ENCODE measurements at places on chromosomes 16 and 17.

GRCh38 chr17:57707892-57708291 is 37.2 kb downstream of the CCDC182 start:
- DNase-seq = no peak

DNA sequence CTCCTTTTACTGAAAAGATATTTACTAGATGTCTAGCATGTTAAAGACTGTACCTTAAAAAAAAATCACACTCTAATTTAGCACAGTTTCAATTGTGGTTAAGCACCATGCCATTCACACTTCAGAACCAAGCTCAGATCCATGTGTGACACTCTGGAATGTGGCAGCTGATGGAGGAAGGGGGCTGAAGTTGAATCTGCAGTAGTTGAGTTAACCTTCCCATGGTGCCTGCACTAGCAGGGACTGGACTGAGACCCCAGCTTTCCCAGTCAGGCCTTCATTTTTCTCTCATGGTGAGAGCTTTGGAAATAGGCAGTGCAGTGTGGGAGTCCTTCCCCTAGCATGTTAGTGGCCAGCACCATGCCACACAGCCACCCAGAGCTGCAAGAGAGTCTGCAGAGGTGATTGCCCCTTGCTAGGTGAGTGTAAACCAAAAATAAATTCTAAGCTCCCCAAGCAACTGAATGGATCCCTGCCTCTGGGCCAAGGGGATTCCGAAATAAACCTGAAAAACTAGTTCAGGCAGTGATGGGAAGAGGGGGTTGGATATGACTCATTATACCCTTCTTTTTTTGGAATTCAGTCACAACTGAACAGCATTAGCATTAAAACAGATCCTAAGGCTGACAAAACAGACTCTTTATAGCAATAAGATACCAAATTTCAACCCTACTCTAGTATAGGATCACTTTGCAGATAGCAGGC is 208.5 kb downstream of the WWOX start:
- DNase-seq = no peak

- no peak for DNase-seq
These were observed 10.5 kb downstream of the TBC1D16 start for GRCh38 chr17:80025140-80025539.

- no peak for DNase-seq
These were observed 3.5 kb upstream of the ABR start for GRCh38 chr17:1183171-1183873.

DNA sequence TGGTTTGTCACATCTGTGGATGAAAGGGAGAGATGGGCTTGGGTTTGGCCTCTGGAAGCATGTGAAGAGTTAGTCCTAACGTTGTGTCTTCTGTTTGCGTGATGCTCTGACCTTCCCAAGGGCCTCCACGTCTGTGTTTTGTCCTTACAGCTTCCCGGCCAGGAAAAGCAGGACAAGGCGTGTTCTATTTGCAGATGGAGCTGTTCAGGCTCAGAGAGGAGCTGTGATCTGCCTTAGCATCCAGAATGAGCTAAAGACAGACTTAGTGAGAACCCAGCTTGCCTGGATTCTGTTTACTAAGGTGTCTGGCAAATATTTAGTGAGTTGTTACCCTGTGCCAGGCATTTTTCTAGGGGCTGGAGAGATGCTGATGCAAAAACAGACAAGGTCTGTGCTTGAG is 282.1 kb downstream of the CBLN1 start:
- no peak for DNase-seq

GRCh38 chr17:76865174-76865573 is 3.0 kb upstream of the MGAT5B start:
- DNase-seq = no peak

DNA sequence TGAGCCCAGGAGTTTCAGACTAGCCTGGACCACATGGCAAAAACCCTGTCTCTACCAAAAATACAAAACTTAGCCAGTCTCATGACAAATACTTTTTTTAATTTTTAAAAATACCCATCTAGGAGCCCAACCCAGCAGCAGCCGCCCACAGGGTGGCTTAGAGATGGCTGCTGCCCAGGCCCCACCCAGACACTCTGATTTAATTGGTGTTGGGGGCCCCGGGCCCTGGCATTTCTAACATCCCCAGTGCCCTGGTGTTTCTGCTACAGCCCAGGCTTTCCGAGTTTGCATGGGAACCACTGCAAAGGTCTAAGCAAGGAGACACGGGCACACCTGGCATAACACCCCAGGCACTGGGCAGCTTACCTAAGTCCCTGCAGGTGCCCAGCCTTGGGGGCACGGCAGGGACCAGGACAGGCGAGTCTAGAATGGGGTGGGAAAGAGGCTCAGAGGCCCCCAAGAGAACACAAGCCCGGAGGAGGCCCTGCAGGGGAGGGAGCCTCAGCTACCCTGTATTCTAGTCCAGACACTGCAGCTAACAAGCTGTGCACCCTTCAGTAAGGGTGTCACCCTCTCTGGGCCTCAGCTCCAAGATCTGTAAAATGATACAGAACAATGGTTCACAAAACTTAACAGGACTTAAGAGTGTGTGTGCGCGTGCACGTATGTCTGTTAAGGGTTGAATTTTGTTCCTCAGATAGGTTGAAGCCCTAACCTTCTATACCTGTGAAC is 48.8 kb downstream of the RMI2 start:
- no peak for DNase-seq

DNA sequence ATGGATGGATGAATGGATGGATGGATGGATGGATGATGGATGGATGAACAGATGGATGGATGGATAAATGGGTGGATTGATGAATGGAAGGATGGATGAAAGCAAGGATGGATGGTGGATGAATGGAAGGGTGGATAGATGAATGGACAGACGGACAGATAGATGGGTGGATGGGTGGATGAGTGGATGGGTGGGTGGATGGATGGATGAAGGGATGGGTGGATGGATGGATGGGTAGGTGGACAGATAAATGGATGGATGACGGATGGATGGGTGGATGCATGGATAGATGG is 14.9 kb downstream of the SRL start:
- no peak for DNase-seq

GRCh38 chr17:43871946-43872690 is 25.1 kb downstream of the CD300LG start:
- no peak for DNase-seq

- DNase-seq = no peak
These were observed 24.0 kb downstream of the PRKCB start for GRCh38 chr16:23859713-23860269.

- no peak for DNase-seq
These were observed 8.8 kb downstream of the RSAD1 start for GRCh38 chr17:50487213-50488096.

- DNase-seq = no peak
These were observed 137.9 kb downstream of the FTO start for GRCh38 chr16:53841884-53842283.

GRCh38 chr17:47682138-47682537 is 11.8 kb upstream of the TBKBP1 start:
- DNase-seq = no peak

GRCh38 chr17:394718-395095 is 42.1 kb upstream of the RPH3AL start:
- no peak for DNase-seq

DNA sequence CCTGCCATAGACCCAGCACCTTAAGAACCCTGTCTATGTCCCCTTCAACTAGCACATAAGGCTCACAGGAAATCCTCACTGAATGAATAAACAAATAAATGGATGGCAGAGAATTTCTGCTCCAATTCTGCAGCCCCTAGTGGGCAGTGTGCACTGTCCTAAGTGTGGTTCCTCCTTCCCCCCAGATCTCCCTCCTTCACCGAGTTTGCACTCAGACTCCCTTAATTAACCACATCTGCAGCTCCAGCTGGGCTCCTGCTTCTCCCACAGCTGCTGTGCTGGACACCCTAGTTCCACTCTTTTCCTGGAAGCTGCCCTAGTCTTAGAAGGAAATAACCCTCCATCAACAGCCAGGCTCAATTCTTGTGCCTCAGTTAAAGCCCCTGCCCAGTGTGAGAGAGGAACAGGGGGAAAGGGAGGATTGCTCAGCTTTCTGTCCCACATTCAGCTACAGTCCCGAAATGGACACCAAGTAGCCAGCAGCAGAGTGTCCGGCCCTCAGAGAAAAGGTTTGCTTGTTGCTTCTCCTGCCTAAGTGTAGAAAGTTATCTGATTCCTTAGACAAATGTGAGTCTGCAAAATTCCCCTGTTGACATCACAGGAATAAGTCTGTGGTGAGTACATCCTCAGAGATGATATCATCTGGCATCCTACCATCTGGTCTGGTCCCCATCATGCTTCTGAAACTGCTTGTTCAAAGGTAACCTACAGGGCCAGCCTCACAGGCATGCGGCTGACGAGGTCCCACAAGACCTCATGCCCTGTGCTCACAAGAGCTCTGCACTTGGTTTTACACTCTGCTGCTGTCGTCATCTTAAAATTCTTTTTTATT is 12.3 kb downstream of the LRRC3C start:
- DNase-seq = no peak

DNA sequence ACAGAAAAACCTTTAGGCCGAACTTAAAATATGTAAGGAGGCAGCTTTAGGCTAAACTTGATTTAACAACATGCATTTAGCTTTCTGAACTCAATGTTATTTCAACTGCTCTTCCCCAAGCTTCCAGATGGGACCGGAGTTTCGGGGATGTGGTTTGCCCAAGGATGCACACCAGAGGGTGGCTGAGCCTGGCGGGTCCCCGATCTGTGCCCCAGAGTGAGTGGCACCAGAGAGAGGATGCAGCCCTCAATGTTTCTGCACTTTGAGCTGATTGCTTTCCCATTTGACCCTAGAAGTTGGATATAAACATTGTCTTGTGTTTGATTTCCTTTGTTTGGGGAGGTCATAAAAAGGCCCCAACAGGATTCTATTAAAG is 348.0 kb upstream of the TNRC6C start:
- DNase-seq = no peak

DNA sequence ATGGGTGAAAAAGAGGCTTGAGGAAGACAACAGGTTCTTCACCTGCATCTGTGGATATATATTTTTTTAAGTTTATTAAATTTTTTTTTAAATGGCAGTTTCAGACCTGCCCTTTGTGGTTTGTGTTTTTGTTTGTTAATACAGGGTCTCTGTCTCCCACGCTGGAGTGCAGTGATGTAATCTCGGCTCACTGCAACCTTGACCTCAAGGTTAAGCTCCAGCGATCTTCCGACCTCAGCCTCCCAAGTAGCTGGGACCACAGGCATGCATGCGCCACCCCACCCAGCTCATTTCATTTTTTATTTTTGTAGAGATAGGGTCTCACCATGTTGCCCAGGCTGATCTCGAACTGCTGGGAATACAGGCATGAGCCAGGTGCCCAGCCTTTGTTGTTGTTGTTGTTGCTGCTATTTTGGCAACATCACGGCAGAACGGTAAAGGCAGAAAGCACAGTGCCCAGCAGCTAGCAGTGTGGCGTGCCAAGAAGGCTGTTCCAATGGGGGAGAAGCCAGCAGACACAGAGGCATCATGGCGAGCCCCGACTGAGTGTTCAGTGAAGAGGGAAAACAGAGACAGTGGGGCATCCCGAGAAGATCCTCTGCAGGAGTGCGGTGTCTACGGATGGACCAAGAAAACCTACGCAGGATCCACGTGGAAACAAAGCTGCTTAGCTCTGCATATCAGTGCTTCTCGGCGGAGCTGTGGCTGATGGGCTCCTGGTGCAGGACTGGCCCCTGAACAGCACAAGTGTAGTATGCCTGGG is 19.6 kb downstream of the TMC6 start:
- no peak for DNase-seq

DNA sequence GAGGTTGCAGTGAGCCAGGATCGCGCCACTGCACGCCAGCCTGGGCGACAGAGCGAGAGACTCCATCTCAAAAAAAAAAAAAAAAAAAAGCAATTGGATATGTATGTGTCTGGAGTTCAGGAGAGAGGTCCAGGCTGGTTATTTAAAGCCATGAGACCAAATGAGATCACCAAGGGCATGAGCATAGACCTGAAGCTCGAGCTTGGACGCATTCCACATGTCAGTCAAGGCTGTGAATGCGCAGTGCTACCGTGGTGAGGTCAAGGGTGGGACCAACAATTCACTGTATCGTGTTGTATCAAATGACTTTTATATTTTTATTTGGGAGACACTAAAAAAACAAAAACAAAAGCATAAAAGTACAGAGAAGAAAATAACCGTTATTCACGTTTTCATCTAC is 29.1 kb upstream of the SPNS2 start:
- DNase-seq = no peak

DNA sequence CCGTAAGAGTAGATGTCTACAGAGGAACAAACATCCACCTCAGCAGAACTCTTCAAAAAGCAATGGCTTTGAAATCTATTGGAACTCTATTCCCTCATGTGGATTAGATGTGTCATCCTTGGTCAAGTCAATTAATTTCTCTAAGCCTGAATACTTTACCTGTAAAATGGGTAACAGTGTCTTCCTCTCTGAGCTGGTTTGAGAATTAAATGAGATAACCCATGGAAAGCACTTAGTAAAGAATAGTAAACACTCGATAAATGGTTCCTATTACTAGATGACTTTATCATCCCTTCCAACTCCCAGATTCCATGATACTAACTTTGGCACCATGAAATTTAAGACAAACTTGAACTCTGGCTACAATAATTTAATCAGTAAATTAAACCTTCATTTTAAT is 89.1 kb downstream of the SKAP1 start:
- DNase-seq = no peak

GRCh38 chr16:58264007-58264406 is 30.8 kb downstream of the PRSS54 start:
- no peak for DNase-seq

- DNase-seq = peak; percentile 61
These were observed 23.1 kb upstream of the DHRS13 start for GRCh38 chr17:28925912-28926365.

GRCh38 chr17:13518261-13519000 is 83.3 kb downstream of the HS3ST3A1 start:
- no peak for DNase-seq

DNA sequence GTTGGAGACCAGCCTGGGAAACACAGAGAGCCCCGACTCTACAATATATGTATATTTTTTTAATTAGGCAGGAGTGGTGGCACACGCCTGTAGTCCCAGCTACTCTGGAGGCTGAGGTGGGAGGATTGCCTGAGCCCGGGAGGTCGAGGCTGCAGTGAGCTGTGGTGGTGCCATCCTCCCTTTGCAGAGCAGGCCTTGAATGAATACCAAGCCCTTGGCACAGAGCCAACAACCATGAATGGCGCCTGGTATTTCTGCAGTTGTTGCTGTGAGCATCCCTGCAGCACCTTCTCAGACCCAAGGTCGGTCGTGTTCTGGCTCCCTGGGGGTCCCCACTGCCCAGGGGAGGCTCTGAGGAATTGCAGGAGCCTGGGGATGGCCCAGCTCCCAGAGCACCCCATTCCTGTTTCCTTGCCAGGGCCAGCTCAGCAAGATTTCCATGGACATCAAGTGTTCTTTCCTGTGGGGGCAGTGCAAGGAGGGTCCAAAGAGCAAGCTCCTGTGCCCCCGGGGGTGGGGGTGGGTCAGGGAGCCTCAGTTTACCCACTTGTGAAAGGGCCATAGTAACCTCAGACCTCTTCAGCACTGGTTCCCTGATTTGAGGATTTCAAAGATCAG is 25.6 kb upstream of the RMI2 start:
- no peak for DNase-seq

All from CD8-positive, alpha-beta T cell (primary cell).